Cortex of kidney (tissue), 1 donor: ENCODE measurements at places on chromosomes 5 and 9.

DNA sequence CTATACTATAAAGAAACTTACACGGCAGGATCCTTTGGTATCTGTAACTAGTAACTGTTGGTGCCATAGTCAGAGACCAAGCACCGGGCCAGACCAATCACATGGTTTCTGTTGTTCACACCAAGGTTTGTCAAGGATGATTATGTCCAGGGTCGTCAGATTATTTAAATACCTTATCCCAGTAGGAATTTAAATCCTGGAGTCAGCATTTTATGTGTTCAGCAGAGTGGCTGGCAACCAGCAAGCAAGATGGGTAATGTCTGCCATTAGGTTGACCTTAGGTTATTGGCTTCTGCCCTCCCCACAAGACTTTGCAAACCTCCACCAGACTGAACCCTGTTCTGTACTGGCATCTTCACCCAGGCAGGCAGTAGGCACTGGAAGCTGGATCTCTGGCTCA lies 39.3 kb upstream of the TMOD1 start:
- no peak for DNase-seq

DNA sequence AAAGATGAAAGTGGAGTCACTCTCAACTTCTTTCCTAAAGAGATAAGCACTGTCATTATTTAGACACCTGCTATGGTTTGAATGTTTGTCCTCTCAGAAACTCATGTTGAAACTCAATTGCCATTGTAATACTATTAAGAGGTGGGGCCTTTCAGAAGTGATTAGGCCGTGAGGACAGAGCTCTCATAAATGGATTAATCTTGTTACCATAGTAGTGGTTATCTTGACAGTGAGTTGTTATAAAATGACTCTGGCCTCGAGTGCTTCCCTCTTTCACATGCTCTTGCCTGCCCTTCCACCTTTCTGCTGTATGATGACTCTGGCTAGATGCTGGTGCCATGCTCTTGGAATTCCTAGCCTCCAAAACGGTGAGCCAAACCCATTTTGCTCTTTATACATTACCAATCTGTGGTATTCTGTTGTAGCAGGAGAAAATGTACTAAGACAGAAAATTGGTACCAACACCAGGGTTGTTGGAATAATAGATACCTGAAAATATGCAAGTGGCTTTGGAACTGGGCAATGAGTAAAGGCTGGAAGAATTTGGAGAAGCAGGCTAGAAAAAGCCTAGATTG lies 38.0 kb downstream of the GDA start:
- DNase-seq = no peak

DNA sequence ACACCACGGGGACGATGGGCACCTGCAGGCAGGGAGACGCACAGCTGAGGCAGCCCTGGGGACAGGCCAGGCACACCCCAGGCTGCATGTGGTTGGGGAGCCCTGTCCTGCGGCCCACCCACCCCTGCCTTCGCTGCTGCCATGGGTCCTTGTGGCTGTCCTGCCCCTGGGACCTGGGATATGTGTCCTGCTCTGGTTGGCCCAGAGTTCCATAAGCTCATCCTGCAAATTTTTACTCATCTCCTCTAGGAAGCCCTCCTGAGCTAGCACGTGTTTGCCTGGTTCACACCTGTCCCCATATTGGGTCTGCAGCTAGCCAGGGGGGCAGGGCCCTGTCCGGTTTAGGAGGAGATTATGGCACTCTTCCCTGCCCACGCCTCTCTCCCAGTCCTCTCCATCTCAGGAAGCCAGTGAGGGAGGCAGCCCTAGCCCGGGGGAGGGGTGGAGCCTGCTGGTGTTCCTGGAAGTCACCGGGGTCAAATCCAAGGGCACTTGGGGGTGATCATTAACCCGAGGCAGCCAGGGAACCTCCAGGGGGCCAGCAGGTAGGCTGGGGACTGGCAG lies 12.2 kb downstream of the EGFL7 start:
- DNase-seq = no peak

GRCh38 chr5:172106511-172107356 lies 81.3 kb downstream of the STK10 start:
- DNase-seq = no peak

GRCh38 chr5:61299261-61299681 lies 32.8 kb upstream of the ZSWIM6 start:
- no peak for DNase-seq

DNA sequence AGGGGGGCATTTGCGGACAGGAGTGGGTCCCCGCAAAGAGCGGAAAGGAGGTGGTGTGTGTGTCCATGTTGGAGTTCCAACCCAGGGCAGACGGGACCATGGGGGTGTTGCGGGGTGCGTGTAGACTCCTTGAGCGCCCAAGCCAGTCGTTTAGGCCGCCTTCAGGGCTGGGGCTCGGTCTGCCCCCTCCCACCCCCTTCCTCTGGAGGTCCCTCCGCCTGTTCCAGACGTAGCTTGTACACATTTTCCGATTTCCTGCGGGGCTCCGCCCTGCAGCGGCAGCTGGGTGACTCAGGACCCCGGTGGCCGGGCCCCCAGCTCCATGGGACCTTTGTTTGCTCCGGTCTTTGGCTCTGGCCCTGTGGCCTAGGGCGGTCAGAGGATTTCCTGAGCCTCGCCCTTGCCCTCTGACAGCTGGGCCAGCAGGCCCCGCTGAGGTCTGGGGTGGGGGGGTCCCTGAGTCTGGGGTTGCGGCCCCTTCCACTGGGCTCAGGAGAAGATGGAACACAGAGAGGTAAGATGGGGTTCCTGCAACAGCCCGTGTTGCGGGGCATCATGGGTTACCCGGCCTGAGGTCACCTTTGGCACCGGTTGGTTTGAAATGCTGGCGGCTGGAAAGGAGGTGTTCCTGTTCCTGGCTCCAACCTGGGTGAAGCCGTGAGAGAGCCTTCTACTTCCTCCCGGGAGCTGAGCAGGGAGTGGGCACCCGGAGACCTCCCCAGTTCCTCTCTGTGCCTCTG lies 1.5 kb downstream of the PKN3 start:
- no peak for DNase-seq

DNA sequence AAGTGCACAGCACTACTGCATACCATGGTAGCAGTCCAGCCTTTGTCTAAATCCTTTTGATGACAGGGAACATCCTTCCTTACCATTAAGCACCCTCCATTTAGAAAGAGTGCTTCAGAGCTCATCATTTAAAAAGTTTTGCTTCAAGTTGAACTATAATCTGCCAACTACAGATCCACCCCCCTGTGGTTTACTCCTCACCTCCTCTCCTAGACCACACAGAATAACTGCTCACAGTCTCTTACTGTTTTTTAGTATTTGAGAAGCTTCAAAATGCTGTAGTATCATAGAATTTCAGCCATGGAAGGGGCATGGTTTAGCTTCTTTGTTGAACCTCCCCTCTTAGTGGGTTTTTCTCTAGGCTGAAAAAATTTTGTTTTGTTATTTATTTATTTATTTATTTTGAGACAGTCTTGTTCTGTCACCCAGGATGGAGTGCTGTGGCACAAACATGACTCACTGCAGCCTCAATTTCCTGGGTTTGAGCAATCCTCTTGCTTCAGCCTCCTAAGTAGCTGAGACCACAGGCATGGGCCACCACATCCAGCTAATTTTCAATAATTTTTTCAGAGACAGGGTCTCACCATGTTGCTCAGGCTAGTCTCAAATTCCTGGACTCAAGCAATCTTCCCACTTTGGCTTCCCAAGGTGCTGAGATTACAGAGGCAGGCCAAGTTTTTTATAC lies 384.3 kb upstream of the RFX3 start:
- DNase-seq = no peak

DNA sequence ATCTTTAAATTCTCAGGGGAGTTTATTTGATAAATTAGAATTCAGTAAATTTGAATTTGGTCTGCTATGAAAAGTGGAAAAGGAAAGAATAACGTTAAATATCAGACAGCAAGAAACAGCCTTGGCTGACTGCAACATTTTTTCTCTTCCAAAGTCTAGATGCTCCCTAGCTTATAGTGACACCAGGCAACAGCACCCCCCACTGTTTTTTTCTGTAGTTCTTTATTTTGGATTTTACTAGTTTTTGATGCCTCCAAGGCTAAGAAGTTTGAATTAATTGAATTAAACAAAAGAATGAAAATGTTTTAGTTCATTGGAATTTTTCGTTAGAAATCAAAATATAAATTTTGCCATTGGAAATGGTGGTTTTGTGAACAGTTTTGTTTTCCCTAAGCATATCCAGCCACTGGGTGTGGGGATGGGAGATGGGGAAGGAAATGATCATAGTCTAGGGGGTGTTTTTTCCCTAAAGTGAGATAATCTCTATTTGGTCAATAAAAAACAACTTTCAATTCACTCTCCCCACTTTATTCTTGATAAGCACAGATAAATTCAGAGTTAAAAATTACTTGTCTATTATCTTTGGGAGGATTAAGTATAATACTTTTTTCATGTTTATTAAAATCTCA lies 199.3 kb upstream of the CD180 start:
- DNase-seq = no peak
